ENCODE measurements at places on chromosomes 16 and 17. TPM values are rescaled to one million over a fixed set of nuclear protein-coding genes. Genes with fewer than 3 reads are reported as not detected.

DNA sequence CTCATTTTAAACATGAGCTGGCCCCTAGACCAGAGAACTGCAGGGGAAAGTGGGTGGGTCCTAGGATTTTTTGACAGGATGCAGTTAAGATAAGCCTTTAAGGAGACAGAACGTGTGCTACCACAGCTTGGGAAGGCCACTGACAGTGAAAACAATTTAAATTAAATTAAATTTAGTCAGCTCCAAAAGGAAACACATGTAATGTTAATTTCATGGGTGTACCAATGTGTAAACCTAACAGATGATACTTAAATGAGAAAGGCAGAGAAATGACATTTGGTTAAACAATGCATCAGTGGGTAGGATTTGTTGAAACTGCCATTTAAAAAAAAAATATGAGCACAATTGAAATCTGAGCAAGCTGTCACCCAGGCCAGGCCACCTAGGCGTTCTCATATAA is 250.8 kb downstream of the XYLT1 start:
- DNase-seq, result no peak
- H3K36me3 ChIP-seq, result peaks cover 2% of the 10 kb centered on the region
- H3K4me3 ChIP-seq, result no peak overlapping the region
- H3K27ac ChIP-seq, result no peak overlapping the region

- H3K27me3 ChIP-seq, result peaks cover 100% of the 10 kb centered on the region
- no peaks in the 10 kb centered on the region for H3K36me3 ChIP-seq
- H3K4me3 ChIP-seq, result no peak overlapping the region
- H3K27ac ChIP-seq, result no peak overlapping the region
Observed at GRCh38 chr17:48751172-48751571, 22.6 kb upstream of the HOXB13 start.

GRCh38 chr16:14263011-14263410 is 191.9 kb downstream of the MRTFB start:
- no peak overlapping the region for H3K27ac ChIP-seq
- no peaks in the 10 kb centered on the region for H3K4me1 ChIP-seq
- no peaks in the 10 kb centered on the region for H3K27me3 ChIP-seq
- no peaks in the 10 kb centered on the region for H3K36me3 ChIP-seq
- no peak overlapping the region for H3K4me3 ChIP-seq
- DNase-seq, result no peak

DNA sequence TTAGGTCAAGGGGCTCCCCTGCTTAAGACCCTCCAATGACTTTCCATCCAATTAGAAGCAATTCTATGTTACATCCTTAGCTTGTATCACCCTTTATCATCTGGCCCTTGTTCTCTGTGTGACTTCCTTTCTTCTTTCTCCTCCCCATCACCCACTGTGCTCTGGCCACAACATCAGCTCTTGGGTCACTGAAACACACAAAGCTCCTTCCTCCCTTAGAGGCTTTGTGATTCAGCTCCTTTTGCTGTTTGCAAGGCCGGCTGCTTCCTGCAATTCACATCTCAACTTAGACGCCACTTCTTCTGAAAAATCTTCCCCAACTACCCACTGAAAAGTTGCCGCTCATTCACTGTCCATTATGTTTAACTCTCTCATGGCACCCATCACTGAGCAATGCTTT is 130.9 kb upstream of the CACNG3 start:
- no peak overlapping the region for H3K27ac ChIP-seq
- no peak for DNase-seq
- no peaks in the 10 kb centered on the region for H3K4me1 ChIP-seq
- H3K4me3 ChIP-seq, result no peak overlapping the region
- H3K27me3 ChIP-seq, result no peaks in the 10 kb centered on the region

Gene SLFN14
- 0.12 TPM for polyA plus RNA-seq

Gene LRRC36
- polyA plus RNA-seq, result 0.92 TPM

Gene TBX2
- not detected for polyA plus RNA-seq

Data from CD14-positive monocyte (primary cell).